Epithelial cell of alveolus of lung (primary cell): ENCODE measurements at places on chromosomes 5 and 9. TPM values are rescaled to one million over a fixed set of nuclear protein-coding genes. Genes with fewer than 3 reads are reported as not detected.

The SPATA31C1 gene
- not detected in 2 replicates for total RNA-seq

The GLDC gene
- total RNA-seq: 0.13 and 2.2 TPM in 2 replicates

The ADAMTS19 gene
- 0.39 TPM in 1 of 2 replicates, not detected in the other for total RNA-seq

The SYNPO gene
- total RNA-seq: 14.1 and 15.3 TPM in 2 replicates

The CCNH gene
- 56.3 and 64.5 TPM in 2 replicates for total RNA-seq

The SIT1 gene
- total RNA-seq: not detected in 2 replicates

The SIMC1 gene
- 14.1 and 24.4 TPM in 2 replicates for total RNA-seq

The MELK gene
- 18.0 and 35.9 TPM in 2 replicates for total RNA-seq

The GPR151 gene
- total RNA-seq: not detected in 2 replicates

The CEP72 gene
- 1.6 and 3.4 TPM in 2 replicates for total RNA-seq

The IL13 gene
- not detected in 2 replicates for total RNA-seq

The SLC45A2 gene
- not detected in 2 replicates for total RNA-seq

The LCNL1 gene
- total RNA-seq: 1.9 TPM in 1 of 2 replicates, not detected in the other

The PCA3 gene
- total RNA-seq: not detected in 2 replicates

The C9orf50 gene
- total RNA-seq: 0.13 TPM in 1 of 2 replicates, not detected in the other

The ZDHHC11B gene
- not detected in 2 replicates for total RNA-seq

The ASPN gene
- total RNA-seq: not detected in 2 replicates

The TTC16 gene
- total RNA-seq: not detected in 2 replicates

The PHYHD1 gene
- total RNA-seq: 11.9 and 16.9 TPM in 2 replicates

The PCDHA9 gene
- under 0.01 TPM in 1 of 2 replicates, not detected in the other for total RNA-seq

The ADGRD2 gene
- total RNA-seq: not detected in 2 replicates

The FOXD4L6 gene
- 1.4 TPM in 1 of 2 replicates, not detected in the other for total RNA-seq

The GARIN3 gene
- total RNA-seq: not detected in 2 replicates

The TYRP1 gene
- 7.4 and 14.4 TPM in 2 replicates for total RNA-seq

The FGFR4 gene
- total RNA-seq: 7.2 and 198 TPM in 2 replicates

The ZNF367 gene
- total RNA-seq: 2.8 and 3.2 TPM in 2 replicates

The PCDHGC5 gene
- 0.78 and 1.1 TPM in 2 replicates for total RNA-seq

The TENT4A gene
- total RNA-seq: 11.1 and 11.7 TPM in 2 replicates

The PDLIM4 gene
- total RNA-seq: 51.2 and 141 TPM in 2 replicates

The NSUN2 gene
- 21.8 and 26.5 TPM in 2 replicates for total RNA-seq

The MAP1B gene
- 58.9 and 234 TPM in 2 replicates for total RNA-seq

The CLIC3 gene
- 3.1 and 6.2 TPM in 2 replicates for total RNA-seq

The OBP2B gene
- not detected in 2 replicates for total RNA-seq

The PTGER4 gene
- total RNA-seq: 6.5 and 28.3 TPM in 2 replicates

The BTNL8 gene
- not detected in 2 replicates for total RNA-seq

The GOLPH3 gene
- 77.2 and 95.4 TPM in 2 replicates for total RNA-seq
